ENCODE measurements at places on chromosomes 4 and X.

DNA sequence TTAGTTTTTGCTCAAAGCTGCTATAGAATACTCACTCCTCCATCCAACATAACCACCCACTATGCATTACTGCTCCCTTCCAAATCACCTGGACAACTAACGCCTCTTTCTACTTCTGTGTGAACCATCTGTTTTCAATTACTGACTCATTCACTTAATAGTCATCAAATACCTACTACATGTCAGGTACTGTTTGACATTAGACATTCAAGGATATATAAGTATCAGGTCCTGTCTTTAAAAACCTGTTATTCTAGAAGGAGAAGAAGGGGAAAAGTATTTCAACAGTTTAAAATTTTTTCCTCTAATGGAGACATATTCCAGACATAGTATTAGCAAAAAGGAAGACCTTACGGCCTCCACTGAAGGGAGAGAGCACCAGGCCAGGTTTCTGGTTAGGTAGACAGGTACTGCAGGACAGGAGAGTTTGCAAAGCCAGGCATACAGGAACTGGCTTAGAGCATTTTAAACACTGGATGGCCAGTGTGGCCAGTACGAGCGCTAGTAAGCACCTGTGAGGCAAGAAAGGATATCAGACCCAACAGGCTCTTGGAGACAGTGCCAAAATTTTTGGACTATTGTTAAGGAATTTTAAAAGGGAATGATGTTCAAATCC is 39.0 kb downstream of the SH3RF1 start:
- no peak for DNase-seq

DNA sequence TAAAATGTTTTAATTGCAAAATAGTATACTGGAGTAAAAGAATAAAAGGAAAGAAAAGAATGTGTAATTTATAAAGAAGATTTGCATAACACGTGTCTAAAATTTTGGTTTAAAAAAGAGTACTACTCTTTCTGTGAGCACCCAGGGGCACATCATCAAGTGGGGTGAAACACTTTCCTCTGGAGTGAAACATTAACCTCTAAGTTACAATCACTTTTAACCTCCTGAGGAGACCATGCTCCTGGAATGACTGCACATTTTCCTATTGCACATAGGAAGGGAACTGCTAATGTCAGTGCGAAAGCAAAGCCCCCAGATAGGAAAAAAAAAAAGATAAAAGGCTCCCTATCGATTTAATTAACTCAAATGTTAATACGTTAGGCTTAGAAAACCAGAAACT is 13.3 kb downstream of the VEGFC start:
- no peak for DNase-seq

- DNase-seq: no peak
Observed at GRCh38 chrX:68433155-68433980, at the start of gene OPHN1. Gene OPHN1 (minus strand): TSS chrX:68433495. CDS start chrX:68433020, 475 bp downstream.

DNA sequence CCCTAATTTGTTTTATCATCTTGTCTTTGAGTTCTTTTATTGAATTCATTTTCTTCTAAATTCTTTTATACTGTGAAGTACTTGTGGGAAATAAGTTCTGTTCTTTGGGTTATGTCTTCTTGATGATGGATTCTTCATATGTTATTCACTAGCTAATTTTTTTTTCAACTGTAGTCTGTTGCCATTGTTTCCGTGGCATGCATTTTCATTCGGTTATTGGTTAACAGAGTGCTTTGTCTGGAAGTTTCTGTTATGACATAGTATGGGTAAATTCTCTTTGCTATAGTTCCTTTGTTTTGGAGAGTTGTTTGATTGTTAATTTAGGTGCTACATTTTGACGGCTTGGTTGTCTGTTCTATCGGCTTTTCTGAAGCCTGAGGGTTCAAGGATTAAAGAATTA is 184.9 kb upstream of the AADAT start:
- no peak for DNase-seq

DNA sequence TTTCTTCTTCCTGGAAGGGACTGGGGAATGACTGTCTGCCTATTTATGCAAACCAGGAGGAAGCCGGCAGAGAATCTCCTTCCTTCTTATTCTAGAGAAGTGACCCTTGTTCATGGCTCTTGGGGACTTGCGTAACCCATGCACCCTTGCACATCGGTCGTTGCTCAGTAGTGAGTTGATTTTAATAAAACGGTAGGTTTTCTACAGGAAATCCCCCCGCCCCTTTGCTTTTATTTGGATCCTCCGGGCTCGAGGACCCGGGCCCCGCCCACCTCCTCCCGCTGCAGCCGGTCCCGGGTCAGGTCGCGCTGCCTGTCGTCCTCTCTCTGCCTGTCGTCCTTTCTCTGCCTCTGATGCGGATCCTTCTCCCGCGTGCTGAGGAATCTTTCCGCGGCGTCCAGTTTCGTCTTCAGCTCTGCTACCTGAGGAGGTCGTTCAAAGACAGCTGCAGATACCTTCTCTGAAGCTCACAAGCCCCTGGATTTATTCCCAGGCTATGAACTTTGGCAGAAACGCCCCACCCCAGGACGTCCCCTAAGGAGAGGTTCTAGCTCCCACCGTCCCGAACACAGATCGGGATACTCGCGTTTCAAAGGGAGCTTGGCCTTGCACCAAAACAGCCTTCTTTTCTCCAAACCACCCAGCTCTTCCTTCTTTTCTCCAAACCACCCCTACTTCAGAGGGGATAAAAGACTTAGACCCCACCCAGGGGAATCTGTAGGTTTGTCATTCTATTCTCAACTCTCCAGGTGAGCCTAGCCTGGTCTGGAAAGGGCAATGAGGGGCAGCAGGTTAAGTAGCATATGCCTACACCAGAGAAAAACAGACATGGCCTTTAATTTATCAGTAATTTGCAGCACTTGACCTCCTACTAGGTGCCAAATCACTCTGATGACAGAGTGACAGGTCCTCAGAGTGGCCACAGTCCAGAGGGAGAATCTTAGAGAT is 7.0 kb downstream of the TNIP3 start:
- DNase-seq: no peak

GRCh38 chrX:17635231-17635630 is 102.1 kb upstream of the SCML1 start:
- DNase-seq: no peak

GRCh38 chr4:152684587-152684986 is 4.8 kb upstream of the TMEM154 start:
- no peak for DNase-seq

- DNase-seq: no peak
Observed at GRCh38 chrX:3231766-3232165, 114.7 kb downstream of the MXRA5 start.

DNA sequence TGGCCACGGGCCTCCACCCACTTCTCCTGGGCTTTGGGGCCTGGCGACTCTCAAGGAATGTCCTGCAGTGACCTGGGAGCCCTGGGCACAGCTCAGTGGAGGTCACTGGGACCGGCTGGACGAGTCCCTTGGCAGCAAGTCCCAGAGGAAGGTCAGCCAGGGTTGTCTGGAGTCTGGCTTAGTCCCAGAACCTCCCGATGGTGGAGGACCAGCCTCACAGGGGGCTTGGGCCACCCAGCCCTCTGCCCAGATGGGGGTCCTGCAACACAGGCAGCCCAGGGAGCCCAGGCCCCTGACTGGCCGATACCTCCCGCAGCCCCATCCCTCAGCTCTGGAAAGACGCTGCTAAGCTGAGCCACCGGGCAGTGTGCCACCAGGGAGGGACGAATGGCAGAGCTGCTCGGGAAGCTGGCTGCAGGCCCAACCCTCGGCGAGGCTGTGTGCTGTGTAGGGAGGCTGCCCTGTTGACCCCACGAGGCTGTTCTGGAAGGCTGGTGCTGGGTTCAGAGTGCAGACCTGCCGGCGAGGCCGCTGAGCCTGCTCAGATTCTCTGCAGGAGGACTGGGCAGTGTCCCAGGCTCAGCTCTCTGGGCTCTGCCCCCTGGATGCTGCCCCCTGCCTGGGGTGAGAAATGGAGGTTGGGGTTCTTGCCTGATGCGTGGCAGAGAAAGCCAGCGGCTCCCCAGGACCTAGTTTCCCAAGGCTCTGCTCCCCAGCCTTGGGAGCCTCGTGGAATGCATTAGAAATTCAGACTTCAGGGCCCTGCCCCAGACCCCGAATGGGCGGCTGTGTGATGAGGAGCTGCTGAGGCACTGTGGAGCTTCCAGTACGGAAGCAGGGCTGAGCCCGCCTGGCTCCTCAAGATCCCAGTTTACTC is 61.7 kb downstream of the ADRA2C start:
- DNase-seq: no peak

DNA sequence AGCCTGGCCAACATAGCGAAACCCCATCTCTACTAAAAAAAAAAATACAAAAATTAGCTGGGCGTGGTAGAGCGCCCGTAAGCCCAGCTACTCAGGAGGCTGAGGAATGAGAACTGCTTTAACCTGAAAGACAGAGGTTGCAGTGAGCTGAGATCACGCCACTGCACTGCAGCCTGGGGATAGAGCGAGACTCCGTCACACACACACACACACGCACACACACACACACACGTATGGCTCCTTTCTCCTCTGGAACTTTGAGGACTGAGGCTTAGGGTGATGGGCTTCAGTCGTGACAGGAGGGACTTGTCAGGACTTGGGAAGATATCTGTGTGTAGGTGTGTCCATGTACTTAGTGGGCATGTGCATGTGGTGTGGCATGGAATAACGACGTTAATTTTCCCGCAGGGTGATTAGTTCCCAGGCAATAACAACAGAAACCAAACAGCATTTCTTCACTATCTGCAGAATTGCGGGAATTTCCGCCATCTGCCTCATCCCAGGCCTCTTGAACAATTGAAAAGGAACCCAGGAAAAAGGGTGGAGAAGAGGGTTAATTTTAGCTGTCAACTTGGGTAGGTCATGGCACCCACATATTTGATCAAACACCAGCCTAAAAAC is 47.7 kb downstream of the RWDD4 start:
- no peak for DNase-seq

DNA sequence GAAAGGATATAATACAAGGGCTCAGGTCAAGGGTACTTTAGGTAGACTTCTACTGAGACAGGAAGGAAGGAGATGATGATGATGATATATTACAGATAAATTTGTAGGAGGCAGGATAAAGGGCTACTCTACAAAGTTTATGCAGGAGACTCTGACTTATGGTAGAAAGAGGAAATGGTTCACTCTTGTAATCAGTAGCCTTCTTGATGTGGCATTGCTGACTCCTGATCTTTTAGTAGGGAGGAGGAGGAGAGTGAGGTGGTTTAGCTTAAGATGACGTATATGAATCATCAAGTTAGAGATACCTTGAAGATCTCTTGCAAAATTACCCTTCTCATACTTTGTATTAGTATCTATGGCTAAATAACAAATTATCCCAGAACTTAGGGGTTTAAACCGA is 4.7 kb downstream of the BLTP1 start:
- no peak for DNase-seq

- no peak for DNase-seq
Observed at GRCh38 chr4:7771056-7771455, 168.6 kb downstream of the AFAP1 start.

GRCh38 chr4:107683873-107684272 is 36.2 kb downstream of the PAPSS1 start:
- no peak for DNase-seq

- DNase-seq: no peak
Observed at GRCh38 chr4:122091836-122092405, 60.2 kb upstream of the BLTP1 start.

GRCh38 chrX:55488593-55489313 is 895 bp downstream of the USP51 start:
- DNase-seq: peak; percentile 44

GRCh38 chr4:142405021-142405694 is 440.9 kb downstream of the INPP4B start:
- no peak for DNase-seq

DNA sequence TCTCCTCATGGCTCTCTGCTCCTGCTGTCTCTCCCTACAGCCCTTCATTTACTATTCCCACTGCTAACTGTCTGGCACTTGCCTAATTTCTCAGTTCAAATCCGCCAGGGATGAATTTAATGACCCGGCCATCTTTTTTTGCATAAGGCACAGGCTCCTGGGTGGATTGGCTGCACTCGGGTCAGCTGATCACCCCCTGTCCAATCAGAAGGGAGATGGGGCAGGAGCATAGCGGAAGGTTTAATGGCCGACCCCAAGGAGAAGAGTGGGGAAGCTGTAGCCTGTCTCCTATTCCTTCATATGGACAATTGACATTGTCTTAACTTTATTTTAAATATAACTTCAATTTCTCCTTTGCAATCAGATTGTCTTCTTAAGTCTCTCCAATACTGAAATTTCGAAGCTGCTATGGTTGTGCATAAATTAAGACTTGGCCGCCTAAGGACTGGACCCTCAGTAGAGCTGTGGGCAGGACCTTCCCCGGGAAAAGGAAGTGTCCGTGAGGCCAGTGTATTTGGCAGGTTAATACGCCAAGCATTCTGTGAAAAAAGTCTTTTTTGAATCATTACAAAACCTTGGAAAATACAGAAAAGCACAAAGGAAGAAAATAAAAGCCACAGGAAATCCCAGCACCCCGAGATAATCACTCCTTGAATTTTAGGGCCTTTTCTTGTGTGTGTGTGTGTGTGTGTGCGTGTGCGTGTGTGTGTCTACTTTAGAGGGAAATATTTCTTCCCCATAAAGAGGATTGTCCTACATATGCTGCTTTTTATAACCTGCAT is 55.5 kb downstream of the SMIM20 start:
- no peak for DNase-seq

DNA sequence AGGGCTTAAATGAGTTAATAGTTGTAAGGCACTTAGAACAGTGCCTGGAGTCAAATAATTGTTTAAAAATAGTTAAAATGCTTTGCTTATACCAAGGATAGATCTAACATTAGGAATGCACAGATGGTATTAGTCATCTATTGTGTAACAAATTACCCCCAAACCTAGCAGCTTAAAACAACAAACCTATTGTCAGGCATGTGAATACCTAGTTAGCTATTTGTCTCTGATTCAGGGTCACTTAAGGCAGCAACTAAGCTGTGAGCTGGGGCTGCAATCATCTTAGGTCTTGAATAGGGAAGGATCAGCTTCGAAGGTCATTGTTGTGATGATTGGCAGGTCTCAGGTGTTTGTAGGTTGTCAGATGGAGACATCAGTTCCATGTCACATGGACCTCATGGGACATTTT is 42.4 kb upstream of the AGA start:
- no peak for DNase-seq
